ENCODE measurements at places on chromosomes 2 and 18.

- DNase-seq = no peak
These were observed 13.5 kb upstream of the SIX3 start for GRCh38 chr2:44927985-44928482.

DNA sequence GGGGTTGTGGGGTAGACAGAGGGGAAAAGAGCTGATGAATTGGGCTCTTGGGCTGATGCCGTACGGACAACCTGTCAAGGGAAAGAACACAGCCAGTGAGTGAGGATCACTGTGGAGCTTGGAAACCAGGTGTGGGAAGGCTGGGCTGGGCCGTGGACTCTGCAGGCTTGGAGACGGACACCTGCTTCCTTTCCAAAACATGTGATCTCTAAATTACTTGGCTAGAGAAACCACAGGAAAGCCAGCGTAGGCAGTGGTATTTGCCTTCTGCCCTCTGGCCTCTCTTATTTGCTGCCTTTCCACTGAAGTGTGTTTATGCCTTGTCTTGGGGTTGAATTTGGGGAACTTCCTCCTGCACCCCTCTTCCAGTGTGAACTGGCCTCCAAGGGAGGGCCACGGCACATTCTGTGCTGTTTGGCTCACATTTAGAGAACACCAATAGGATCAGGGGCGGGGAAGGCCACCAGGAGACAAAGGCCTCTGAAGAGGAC is 267.7 kb downstream of the PRKCE start:
- peak; percentile 33 for DNase-seq

DNA sequence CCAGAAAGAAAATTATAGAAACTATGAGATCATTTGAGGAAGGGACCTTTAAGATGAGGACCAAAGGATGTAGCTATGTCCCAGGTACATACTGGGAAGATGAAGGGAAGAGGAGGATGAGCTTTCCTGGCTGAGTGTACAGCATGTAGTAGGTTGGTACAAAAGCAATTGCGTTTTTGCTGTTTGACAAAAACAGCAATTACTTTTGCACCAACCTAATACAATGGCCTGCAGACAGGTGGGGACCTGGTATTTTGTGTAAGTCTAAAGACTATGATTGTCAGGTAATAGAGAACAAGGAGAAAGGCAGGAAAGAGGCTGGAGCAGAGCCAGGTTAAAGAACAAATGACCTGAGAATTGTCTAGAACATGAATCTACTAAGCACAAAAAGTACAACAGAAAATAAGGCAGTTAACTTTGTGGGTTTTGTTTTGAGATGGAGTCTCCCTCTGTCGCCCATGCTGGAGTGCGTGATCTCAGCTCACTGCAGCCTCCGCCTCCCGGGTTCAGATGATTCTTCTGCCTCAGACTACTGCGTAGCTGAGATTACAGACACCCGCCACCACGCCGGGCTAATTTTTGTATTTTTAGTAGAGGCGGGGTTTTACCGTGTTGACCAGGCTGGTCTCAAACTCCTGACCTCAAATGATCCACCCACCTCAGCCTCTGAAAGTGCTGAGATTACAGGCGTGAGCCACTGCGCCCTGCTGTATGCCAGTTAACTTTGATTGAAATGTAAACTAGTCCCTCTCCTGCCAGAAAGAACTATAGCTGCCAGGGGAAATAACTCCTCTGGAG is 3.2 kb upstream of the TGOLN2 start:
- no peak for DNase-seq

- no peak for DNase-seq
These were observed 206.9 kb downstream of the BCL2 start for GRCh38 chr18:63112706-63113105.

DNA sequence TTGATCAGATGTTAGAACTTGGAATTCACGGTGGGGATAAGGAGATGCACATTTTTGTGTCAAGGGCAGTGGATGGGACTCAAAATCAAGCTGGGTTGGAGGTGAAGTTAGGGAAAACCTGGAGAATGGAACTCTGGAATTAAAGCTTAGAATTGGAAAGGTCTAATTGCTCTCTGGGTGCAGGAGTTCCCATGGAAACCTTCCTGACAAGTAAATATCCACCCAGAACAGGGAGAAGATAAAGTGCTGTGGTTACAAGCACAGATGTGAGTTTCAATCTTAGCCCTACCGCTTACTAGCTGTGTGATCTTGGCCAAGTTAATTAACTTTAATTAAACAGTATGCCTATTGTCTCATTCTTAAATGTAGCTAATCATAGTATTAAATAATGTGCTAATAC is 71.3 kb upstream of the TCF7L1 start:
- DNase-seq = no peak

GRCh38 chr2:227774011-227774624 is 28.4 kb downstream of the SCYGR8 start:
- DNase-seq = peak; percentile 41

GRCh38 chr18:38961880-38962279 is 1396.3 kb upstream of the CELF4 start:
- no peak for DNase-seq

DNA sequence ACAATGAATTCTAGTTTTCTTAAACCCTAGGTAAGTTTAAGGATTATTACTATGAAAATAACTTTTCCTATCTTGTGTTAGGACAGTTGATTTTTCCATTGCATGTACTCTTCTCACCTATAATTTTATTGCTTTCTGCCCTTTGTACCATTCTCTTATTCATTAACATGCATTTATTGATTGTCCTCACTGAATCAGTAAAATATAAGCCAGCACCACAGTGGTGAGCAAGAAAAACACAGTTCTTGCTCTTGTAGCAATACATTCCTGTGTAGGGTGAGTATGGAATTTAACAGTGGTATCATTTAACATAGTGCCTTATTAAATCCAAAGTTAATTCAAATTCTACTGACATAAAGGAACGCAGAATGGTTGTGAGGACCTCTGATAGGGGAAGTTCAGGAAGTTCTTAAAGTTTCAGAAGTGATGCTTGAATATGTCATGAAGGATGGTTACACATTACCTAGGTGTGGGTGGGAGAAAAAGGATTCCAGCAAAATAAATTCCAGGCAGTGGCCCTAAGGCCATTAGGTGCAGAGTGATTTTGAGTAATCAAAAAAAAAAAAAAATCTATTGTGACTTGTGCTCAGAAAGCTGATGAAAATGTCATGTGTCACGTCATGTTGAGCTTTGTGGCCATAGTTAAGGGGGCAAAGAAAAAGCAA is 104.7 kb upstream of the DSEL start:
- no peak for DNase-seq

DNA sequence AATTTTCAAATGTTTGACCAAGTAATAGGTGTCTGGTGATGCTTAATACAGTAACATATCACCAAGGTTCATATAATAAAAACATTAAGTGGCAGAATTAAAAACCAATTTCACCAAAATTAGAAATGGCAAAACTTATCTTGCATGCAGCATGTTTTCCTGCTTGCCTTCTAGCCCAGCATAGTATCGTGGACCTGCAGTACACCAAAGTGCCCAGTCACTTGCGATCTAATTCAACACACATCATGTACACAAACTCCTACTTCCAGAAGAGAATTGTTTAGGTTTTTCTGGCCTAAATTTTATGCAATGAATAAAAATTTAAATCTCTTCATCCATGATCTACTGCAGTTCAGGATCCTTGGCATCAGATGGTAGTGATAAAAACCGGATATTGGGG is 28.9 kb downstream of the LPIN2 start:
- no peak for DNase-seq

GRCh38 chr18:74303936-74304335 is 11.7 kb upstream of the C18orf63 start:
- DNase-seq = no peak

DNA sequence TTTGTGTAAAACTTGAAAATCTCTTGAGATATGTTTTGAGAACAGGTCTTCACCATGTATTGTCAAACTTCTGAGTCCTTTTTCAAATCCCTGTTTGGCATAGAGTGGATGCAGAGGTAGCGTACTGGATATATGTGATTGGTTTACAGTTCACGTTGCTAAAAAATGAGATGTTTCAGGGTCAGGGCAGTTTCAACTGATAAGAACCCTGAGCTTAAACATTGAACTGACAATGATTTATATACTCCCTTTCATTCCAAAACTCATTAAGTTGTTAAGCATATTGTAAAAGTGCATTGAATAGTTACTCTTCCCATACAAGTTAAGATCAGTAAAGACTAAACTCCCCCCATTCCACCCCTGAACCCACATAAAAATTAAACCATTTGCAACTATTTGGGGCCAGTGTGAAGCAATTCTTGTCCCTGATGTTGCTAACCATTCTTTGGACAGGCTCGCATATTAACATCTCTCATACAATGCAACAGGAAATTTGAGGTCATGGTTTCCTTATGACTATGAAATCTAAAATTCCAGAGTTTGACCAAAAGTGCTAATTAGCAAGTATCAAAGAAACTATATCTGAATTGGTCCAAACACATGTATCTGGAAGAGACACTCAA is 470.9 kb upstream of the ACVR2A start:
- DNase-seq = no peak

GRCh38 chr2:88554189-88554588 is 73.1 kb downstream of the EIF2AK3 start:
- DNase-seq = no peak

- peak; percentile 1 for DNase-seq
These were observed 90.6 kb upstream of the ANKRD30BL start for GRCh38 chr2:132252191-132252893.

- no peak for DNase-seq
These were observed 1034.4 kb upstream of the KLHL29 start for GRCh38 chr2:22350621-22351020.

DNA sequence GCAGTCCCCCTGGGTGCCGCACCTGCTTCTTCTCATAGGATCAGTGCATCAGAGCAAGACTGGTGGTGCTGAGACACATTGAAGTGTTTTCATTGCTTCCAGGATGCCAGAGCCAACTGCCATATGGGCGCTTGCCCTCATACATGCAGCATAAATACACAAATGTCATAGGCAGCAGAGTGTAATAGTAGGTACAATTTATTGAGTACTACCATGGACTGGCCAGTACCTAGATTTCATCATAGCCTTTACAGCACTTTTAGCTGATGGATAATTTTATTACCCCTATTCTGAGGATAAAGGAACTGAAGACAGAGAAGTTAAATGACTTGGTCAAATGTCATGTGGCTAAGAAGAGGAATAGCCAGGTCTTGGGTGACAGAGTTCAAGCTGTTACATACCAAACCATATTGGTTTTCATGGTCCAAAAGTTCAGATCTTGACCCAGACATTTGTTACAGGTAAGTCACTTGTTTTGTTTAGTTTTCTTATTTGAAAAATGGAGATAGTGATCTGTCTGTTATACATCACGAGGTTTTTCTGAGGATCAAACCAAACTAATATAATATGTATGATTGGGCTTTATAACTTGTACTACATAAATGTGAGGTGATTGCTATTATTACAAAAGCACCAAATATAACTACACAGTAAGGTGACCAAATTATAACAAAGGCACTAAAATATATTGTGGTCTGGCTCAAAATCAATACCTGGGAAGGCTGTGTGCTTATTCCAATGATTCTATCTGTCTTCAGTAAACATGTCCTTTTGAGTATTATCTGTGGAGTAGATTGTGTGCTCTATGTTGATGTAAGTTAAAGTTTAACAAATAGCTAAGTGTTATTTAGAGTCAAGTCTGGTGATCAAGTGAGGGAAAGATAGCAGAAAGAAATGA is 151.9 kb upstream of the CYRIA start:
- no peak for DNase-seq

DNA sequence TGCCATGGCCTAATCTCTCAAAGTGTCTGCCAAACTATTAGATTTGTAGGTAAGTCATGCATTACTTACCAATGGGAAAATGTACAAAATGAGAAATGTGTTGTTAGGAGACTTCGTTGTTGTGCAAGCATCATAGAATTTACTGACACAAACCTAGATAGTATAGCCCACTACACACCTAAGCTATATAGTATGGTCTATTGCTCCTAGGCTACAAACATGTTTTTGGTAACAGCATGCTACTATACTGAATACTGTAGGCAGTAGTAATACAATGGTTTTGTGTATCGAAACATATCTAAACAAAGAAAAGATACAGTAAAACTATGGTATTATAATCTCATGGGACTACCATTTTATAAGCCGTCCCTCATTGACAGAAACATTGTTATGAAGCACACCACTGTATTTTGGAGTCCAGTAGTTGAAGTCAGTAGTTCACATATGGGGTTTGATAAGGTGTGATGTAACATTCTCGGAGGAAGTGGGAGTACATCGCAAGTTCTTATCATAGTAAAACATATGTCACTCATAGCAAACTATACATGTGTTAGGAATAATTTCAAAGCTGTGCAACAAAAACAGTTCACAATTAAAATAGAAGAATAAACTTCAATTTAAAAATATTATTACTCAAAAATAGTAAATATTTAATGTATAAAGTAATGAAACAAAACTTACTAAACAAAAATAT is 12.0 kb upstream of the GTF2A1L start:
- no peak for DNase-seq

DNA sequence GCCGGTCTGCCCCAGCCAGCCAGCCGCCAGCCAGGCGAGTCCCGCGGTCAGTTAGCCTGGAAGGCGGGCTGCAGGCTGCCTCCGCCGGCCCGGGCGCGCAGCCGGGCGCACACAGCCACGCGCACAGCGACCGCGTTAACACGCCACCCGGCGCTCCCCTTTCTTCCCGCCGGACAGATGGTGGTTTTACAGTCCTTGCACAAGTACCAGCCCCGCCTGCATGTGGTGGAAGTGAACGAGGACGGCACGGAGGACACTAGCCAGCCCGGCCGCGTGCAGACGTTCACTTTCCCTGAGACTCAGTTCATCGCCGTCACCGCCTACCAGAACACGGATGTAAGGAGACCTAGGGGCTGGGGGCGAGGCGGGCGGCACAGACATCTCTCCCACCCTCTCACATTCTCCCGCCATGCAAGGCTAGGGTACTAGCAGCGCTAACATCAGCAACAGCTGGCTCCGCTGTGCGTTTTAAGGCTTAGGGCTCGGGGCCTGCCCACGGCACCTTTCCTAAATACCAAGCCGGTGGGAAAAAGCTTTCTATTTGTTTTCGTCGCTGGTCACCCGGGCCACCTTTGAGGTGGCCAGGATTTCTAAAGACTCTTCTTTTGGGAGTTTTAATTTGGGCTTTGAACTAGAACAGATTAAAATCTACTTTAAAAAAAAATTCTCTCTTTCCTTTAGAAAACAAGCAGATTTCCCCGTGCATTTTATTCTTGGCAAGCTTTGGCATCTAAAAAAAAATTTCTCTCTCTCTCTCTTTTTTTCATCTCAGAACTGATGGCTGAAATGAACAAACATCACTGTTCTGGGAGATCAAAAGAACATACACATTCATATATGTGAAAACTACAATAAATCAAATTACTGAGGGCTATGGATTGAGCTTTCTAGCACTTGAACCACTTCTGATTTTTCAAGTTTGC is 2.9 kb downstream of the TBR1 start:
- DNase-seq = peak; percentile 20

GRCh38 chr2:18209934-18210639 is 331.6 kb downstream of the KCNS3 start:
- DNase-seq = no peak

GRCh38 chr2:174074831-174075230 is 109.7 kb upstream of the SP3 start:
- no peak for DNase-seq

DNA sequence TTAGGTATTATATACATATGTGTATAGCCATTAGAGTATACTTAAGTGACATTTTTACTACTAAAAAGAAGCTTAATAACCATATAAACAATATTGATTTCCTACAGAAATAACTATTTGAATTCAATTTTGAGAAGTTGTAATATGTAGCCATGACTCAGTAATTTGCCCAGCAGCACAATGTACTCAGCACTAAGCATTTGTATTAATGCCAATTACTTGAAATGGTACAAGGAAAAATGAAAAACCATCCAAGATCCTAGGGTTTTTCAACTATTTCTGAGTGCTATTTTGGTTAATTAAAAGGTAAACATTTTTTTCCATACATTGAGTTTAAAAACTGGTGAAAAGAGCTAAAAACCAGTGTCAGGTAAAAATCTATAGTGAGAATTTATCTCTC is 324.0 kb downstream of the KCNJ3 start:
- DNase-seq = no peak
